T-helper 2 cell (primary cell): ENCODE measurements at places on chromosomes 6 and 20.

GRCh38 chr6:137430954-137431353 lies 63.2 kb downstream of the OLIG3 start:
- DNase-seq: no peak

DNA sequence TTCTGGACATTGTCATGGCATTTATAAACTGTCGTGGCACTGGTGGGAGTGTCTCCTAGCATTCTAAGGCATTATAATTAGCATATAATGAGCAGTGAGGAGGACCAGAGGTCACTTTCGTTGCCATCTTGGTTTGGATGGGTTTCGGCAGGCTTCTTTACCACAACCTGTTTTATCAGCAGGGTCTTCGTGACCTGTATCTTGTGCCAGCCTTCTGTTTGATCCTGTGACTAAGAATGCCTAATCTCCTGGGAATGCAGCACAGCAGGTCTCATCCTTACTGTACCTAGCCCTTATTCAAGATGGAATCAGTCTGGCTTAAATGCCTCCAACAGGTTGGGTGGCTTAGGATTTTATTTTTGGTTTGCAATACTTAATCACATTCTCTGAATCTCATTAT lies 142.7 kb upstream of the GGTLC1 start:
- DNase-seq: no peak

GRCh38 chr6:151008425-151008824 lies 142.9 kb downstream of the MTHFD1L start:
- DNase-seq: no peak

DNA sequence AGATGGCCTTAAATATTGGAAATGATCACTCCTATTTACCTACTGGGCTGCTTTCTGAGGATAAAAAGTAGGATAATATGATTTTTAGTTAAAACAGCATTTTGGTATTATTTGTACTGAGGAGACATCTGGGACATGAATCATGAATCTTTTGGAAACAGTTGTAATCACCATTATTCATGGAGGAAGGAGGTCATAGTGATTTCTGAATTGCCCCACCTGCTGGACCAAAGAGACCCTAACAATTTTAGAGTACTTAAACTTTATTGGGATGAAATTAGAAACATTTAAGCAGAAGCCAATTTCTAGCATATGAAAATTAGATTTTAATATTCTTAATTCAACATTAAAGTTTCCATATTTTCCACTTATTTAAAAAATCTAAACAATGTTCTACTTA lies 108.4 kb upstream of the SIM1 start:
- no peak for DNase-seq

DNA sequence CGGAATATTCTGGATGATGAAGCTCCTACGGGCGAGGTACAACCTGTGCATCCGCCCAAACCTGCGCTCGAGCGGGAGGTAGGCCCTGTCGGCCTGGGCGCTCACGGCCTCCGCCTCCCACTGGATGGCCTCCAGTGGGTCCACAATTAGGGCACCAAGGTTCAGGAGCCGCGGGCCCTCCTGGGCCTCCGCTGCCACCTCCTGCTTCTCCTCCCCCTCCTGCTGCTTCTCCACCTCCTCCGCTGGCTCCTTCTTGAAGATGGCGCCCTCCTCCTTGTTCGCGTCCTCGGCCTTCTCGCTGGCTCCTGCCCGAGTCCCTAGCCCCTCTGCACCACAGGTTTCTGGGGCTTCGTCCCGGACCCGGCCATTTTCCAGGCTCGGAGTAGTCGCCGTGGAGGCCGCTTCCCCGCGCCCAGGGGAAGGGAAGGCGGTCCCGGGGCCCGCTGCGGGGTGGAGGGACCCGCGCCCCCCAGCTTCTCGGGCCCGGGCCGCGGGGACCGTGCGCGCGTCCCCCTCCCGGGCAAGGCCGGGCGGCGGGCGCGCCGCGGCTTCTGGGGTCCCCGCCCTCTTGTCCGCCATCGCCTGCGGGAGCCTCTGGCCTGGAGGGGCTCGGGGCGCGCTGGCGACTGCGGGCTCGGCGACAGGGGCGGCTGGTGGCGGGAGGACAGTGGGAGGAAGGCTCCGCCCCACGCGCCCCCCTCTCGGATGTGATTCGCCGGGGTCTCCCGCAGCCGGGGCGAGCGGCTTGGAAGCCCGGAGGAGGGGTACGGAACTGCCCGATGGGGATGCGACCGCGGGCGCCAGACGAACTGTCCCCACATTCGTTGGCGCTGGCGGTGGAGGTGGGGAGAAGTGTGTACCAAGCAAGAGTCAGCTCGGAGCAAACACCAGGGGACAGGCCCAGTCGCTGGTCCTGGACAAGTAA lies 17.6 kb downstream of the PLAGL2 start:
- DNase-seq: peak; percentile 53

- peak; percentile 57 for DNase-seq
Observed at GRCh38 chr6:163490826-163491577, 76.5 kb downstream of the QKI start.

DNA sequence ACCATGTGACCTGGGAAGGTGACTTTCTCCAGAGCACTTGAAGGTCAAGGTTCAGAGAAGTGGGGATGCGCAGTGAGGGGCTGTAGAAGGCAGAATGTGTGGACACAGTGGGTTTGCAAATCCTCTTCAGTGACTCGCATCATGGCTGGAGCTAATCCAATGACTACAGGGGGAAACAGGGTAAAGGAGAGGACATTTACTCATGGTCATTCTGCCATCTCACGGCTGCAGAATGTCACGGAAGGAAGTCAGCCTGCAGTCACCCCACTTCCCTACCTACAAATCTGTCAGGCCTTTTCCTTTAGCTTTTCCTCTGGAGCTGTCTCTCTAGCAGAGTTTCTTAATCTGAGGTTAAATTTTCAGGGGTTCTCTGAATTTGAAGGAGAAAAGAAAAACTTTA lies 337.6 kb downstream of the CDC5L start:
- DNase-seq: no peak

- no peak for DNase-seq
Observed at GRCh38 chr20:38888059-38888831, 38.0 kb upstream of the FAM83D start.

GRCh38 chr6:94184666-94185464 lies 765.5 kb upstream of the EPHA7 start:
- DNase-seq: no peak

DNA sequence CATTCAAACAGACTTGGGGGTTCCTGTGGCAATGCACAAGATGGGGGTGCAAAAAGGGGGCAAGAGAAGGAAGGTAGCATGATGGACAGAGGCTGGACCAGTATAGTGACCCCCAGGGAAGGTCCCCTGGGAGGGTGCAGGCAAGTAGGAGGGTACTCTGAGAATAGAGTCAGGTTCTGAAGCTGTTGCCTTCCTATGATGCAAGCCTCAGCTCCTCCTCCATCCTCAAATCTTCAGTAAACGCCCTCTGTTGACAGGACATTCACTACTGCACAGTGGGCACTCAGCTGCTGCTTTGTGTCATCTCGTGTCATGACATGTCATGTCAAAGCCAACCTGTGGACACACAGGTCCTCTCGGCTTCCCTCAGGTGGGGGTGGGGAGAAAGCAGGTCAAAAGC lies 5.8 kb upstream of the SDCBP2 start:
- no peak for DNase-seq

- DNase-seq: no peak
Observed at GRCh38 chr6:163331245-163331644, 83.3 kb upstream of the QKI start.

DNA sequence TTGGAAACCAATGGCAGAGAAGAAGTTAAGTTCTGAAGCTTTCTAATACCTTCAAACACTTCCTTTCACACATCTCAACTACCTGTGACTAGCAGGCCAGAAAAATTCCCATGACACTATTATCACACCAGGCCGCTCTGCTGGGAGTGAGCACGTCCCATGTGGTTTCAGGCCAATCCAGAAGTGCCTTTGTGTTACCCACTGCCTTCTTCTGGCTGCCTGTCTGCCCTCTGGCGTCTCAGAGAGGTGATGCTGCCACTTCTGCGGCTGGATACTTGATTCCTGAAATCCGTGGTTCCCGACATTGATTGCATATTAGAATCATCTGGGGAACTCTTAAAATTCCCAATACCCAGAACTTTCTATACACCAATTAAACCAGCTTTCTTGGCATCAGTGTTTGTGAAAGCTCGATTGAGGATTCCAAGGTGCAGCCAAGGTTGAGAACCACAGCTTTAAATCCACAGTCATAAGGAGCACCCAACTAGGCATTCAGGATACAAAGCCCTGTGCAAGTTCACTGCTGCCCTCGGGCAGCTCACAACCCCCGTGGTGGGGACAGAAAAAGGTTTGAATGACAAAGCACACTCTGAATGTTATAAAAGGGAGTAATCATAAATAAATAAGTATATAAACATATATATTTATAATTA lies 65.6 kb downstream of the STMND1 start:
- DNase-seq: no peak

GRCh38 chr6:41546475-41546865 lies 289 bp downstream of the FOXP4 start:
- no peak for DNase-seq

DNA sequence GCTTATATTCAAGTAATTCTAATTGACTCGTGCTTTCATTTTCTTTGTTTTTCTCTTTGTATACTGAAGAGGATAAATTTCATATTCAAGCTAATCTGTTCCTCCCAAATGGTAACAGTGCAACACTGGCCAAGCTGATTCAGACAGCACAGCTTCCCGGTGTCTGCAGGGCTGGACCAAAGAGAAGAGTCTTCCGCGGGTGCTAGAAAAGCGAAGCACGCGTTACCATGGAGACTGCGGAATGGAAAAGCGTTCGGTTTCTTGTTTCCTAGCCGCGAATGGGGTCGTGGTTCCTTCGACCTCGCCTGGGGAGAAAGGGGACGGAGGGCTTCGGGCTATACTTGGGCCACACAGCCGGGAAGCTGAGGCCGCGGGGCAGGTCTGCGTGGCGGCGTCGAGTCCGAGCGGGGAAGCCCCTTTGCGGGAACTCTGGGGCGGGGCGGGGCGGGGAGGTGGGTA lies 6.2 kb upstream of the ZNF311 start:
- peak; percentile 26 for DNase-seq

- no peak for DNase-seq
Observed at GRCh38 chr6:136466777-136467176, 83.4 kb downstream of the MAP7 start.

DNA sequence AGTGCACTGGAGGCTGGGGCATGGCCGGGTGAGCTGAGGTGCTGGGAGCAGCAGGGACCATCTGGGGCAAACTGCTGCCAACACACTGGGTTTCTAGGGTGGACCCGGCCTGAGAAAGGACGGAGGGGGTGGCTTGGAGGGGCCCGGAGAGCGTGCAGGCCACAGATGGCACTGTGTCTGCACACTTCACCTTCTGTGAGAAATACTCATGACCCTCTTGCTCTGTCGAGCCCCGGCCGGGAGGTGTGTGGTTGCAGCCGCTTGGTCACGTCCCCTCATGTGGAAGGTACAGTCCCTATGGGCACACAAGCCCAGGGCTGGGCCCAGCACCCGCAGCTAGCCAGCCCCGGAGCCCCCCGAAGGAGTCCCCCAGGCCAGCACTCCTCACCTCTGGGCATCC lies 59.7 kb downstream of the RBM38 start:
- no peak for DNase-seq

- DNase-seq: no peak
Observed at GRCh38 chr6:42099340-42100028, 42.9 kb downstream of the C6orf132 start.

GRCh38 chr6:16090920-16091319 lies 38.0 kb upstream of the MYLIP start:
- DNase-seq: no peak

DNA sequence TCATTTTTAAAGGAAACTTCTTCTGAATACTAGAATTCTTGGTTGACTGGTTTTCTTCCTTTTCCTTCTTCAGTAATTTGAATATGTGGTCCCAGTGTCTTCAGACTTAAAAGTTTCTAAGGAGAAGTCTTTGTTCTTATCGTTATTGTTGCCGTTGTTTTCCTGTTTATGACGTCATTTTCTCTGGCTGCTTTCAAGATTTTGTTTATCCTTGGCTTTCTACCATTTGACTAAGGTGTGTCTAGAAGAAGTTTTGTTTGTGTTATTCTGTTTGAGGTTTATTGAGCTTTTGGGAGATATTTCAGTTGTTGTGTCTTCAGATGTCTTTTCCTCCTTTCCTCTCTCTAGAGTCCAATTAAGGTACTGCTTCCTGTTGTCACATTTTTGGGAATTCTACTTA lies 24.5 kb downstream of the CDYL start:
- DNase-seq: no peak

GRCh38 chr6:53581173-53581773 lies 36.4 kb upstream of the GCLC start:
- DNase-seq: no peak

DNA sequence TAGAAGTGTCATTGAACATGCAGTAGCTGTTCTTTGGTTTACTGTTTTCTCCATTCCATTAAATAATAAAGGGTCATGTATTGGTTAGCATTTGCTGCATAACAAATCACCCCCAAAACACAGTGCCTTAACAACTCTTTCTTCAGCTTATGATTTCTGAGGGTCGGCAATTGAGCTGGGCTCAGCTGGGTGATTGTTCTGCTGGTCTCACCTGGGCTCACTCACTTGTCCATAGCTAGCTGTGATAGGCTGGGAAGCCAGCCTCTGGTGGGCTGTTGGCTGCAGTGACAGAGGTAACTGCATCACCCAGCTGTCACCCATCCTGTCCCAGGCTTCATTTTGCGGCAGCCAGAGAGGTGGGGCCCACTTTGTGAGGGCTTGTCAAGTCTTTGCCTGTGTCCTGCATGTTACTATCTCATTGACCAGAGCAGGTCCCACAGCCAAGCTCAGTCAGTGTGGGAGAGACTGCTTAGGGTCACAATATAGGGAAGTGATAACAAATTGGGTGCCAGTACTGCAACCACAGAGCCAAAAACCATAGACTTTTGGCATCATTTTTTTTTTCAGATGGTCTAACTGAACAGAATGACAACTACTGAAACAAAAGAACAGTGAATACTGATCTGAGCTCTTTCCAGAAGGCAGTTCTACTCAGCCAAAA lies 76.9 kb downstream of the SYNDIG1 start:
- no peak for DNase-seq

- no peak for DNase-seq
Observed at GRCh38 chr6:105550955-105551620, 148.2 kb upstream of the PREP start.

DNA sequence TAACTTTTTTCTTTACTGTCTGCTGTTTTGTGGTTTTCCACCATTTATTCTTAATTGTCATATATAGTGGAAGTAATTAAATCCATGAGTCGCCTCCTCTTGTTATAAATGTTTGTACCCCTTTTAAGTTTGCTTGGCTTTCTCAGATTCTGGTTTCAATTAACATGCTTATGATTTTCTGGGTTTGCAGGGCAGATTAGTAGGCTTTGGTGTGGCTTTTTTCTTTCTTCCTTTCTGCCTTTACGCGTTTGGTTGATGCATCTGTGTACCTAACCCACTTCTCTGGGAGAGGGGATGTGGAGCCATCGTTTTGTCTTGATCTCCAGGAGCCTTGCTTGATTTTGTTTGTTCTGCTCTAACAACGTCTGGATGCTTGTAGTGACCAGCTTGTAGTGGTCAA lies 100.4 kb downstream of the JARID2 start:
- DNase-seq: no peak

- DNase-seq: peak; percentile 56
Observed at GRCh38 chr6:113306552-113307145, 550.5 kb upstream of the MARCKS start.
